ENCODE measurements at places on chromosomes 7 and 10.

DNA sequence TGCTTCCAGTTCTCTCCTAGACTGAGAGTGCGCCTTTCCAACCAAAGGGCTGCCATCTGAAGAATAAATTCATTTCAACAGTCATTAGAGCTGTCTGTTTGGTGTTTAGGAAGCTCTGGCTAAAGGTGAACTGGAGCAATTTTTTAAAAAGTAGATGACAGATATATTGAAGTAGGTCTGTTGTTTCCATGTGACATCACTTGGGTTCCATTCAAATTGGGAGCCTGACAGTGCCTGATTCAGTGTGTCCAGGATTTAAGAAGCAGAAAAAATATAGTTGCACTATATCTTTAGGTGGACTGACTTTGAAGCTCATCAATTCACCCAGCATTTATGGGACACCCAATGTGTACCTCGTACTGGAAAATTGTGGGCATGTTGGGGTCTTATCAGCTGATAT, 367.7 kb downstream of the BBS9 start:
- no peak for ATAC-seq
- H3K4me3 ChIP-seq = no peak overlapping the region
- H3K36me3 ChIP-seq = no peaks in the 10 kb centered on the region
- no peaks in the 10 kb centered on the region for H3K4me1 ChIP-seq
- H3K27ac ChIP-seq = no peak overlapping the region

DNA sequence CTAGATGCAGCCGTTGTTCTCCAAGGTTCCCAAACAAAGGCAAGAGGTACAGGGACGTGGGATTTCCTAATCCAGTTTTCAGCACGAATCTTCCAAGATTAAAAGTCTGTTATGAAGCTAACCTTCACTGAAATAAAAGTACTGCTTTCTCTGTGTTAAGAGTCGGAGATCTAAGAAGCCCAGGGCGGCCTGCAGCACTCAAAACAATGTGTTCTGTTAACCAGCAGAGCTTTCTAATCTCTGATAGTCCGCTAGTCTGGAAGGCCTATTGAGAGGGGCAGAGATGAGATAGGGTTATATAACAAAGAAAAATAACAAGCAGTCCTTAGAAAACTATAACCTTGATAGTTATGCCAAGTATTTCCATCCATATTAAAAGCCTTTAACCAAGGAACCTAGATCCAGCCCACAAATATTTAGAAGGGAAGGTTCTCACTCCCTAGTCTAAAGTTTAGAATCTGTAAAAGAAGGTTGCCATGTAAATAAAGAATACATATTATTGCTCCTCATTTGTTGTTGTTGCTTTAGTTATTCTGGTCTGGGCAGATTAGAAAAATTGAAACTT, 106.3 kb upstream of the SVIL start:
- H3K4me1 ChIP-seq = no peaks in the 10 kb centered on the region
- ATAC-seq = no peak
- no peaks in the 10 kb centered on the region for H3K36me3 ChIP-seq
- no peak overlapping the region for H3K4me3 ChIP-seq
- H3K27me3 ChIP-seq = peaks cover 15% of the 10 kb centered on the region
- H3K27ac ChIP-seq = no peak overlapping the region

DNA sequence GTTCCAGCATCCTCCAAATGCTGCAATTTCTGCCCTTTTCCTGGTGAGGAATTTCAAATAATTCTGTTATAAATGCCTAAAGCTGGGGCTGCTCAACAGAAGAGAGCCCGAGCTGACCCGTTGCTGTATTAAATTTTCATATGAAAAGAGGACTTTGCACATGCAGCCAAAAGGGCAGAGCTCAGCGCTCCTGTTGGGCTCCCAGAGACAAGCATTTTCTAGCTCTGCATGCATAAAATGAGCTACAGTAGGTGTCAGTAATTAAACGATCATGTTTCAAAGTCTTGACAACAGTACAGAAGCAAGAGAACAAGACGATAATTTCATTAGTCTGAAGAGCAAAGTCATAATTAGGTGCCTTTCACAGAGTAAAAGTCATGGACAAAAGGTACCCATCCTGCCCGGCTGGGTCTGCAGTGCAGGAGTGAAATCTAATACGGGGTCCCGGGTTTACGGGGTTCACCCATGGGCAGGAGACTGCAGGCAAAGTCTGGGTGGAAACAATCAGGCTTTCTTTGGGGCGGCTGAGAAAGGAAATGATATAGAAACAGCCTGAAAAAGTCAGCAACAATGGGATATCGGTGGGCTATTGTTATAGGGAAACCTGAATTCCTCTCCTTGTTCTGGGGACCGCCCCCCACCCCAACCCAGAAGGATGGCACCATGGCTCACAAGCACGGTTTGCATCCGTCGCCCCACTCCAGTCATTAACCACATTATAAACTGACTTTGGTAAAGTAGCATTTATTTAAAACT, 66.0 kb downstream of the EBF3 start:
- no peak for ATAC-seq
- no peaks in the 10 kb centered on the region for H3K4me1 ChIP-seq
- H3K4me3 ChIP-seq = no peak overlapping the region
- no peaks in the 10 kb centered on the region for H3K36me3 ChIP-seq
- peaks cover 17% of the 10 kb centered on the region for H3K27me3 ChIP-seq

DNA sequence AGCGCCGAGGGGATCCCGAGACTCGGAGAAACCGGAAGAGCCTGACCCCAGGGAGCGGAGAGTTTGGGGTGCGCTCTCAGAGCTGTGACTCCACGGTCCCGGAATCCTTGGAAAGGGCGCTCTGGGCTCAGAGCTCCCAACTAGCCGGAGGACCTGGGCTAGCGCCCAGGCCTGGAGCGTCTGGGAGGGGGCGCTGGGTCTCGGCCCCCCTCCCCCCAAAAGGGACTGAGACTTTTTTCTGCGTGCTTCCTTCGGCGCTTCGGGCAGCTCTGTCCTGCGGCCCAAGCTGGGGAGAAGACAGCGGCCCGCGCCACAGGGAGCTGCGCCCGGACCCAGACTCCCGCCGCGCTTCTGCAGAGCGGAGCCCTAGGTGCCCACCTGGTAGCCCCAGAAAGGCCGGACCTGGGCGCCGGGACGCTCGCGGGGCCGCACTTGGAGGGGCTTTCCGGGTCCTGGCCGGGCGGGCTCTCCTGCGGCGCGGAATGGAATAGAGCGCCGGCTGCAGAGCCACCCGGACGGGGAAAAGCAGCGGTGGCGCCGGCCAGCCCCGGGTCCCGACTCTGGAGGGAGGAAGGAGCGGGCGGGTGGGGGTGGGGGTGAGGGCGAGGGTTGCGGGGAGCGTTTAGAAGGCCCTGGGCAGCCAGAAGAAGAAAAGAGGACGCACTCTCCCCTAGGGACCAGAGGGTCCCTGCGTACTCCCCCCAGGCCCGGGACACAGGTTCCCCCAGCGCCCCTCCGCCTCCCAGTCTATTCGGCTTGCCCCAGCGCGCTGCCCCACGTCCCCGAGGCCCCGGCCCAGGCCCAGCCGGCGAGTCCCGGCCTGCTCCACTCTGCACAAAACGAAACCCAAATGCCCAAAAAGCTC, 4.7 kb downstream of the ZNF503 start:
- H3K36me3 ChIP-seq = peaks cover 6% of the 10 kb centered on the region
- H3K27me3 ChIP-seq = peaks cover 86% of the 10 kb centered on the region
- no peak overlapping the region for H3K27ac ChIP-seq
- peaks cover 27% of the 10 kb centered on the region for H3K4me1 ChIP-seq
- ATAC-seq = no peak

DNA sequence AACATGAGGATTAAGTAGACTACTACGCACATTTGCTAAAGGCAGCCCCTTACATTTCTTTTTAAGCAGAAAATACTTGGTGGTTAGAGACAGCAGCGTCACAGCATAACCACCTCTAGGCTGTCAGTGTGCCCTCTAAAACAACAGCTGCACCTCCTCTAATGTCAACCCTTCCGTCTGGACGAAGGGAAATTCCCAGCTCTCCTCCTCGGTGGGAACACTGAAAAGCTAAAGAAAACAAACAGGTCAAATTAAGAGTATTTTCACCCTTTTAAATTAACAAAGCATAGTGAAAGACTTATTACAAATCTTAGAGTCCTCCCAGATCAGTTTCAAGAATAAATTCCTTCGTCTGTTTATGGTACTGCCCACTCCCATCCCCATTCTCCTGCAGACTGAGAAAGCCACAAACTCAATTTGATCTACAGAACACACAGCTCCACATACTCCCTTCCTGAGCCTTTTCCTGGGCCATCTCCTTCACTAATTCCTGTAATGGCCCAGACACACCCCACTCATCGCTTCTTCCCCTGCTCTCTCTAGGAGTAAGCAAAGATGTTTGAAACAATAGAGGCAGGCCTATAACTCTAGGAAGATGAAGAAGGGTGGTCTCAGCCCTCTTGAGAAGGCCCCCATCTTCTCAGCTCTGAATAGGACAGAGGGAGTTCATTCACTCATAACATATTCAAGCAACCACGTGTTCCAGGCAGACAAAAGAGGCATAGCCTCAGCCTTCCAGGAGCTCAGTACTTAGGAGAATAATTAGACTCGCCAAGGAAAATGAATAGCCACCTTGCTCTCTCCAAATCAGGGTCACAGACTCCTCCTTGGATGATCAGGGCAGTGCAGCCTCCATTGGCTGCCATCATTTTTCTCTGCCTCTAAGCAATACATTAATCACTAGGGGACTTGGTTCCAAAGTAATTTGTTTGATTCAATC, 47.5 kb upstream of the HNRNPH3 start:
- no peaks in the 10 kb centered on the region for H3K27me3 ChIP-seq
- H3K27ac ChIP-seq = no peak overlapping the region
- no peak overlapping the region for H3K4me3 ChIP-seq
- H3K36me3 ChIP-seq = no peaks in the 10 kb centered on the region
- no peaks in the 10 kb centered on the region for H3K4me1 ChIP-seq

DNA sequence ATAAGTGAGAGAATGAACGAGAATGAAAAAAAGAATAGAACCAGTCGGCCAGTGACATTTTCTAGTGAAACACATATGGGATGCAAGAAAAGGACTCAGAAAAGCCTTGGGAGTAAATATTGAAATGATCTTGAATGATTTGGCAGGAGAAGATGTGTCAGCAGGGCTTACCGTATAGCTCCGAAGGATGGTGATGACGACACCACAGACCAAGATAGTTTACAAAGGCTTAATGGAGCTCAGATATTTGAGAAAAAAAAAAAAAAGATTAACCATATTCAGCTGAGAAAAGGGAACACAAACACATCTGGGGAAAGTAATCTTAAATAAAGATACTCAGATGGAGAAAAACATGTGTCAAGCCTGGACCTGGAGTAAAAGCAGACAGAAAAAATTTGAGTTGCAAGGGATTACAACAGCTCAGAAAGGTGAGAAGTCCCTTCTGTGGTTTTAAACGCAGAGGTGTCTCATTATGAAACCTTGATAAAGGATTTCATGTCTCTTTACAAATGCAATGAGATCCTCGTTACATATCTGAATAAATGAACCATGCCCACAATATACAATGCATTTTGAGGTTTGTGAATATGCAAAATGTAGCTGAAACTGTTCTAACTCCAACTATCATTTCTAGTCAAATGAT, 36.0 kb downstream of the DNAJB9 start:
- ATAC-seq = no peak
- H3K4me1 ChIP-seq = no peaks in the 10 kb centered on the region
- no peaks in the 10 kb centered on the region for H3K36me3 ChIP-seq
- H3K4me3 ChIP-seq = no peak overlapping the region
- H3K27ac ChIP-seq = no peak overlapping the region
- H3K27me3 ChIP-seq = no peaks in the 10 kb centered on the region

DNA sequence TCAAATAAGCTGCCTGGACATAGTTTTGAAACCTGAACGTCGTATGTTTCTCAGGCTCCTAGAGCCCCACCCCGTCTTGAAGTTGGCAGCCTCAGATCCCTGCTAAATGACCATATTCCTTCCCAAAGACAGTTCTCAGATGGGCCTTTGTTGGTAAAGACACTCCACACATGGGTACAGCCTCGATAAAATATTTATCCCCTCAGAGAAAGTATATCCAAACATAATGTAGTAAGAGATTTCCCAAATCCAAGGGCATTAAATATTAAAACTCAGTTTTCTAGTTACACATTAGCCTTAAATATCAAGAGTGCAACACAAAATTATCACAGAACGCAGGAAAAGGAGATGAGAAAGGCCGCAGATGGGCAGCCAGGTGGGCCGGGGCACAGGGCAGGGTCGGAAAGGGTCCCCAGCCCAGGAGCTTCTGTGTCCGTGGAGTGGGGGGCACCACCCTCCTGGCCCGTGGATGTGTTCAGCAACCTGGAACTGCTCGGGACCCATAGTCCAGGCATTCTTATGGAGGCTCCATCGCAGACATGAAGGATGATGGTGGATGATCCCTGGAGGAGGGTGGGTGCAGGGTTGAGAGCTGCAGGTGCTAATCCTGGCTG, 1.5 kb upstream of the CFAP46 start:
- peaks cover 32% of the 10 kb centered on the region for H3K4me1 ChIP-seq
- ATAC-seq = no peak
- peaks cover 80% of the 10 kb centered on the region for H3K27me3 ChIP-seq
- no peak overlapping the region for H3K27ac ChIP-seq
- no peaks in the 10 kb centered on the region for H3K36me3 ChIP-seq

DNA sequence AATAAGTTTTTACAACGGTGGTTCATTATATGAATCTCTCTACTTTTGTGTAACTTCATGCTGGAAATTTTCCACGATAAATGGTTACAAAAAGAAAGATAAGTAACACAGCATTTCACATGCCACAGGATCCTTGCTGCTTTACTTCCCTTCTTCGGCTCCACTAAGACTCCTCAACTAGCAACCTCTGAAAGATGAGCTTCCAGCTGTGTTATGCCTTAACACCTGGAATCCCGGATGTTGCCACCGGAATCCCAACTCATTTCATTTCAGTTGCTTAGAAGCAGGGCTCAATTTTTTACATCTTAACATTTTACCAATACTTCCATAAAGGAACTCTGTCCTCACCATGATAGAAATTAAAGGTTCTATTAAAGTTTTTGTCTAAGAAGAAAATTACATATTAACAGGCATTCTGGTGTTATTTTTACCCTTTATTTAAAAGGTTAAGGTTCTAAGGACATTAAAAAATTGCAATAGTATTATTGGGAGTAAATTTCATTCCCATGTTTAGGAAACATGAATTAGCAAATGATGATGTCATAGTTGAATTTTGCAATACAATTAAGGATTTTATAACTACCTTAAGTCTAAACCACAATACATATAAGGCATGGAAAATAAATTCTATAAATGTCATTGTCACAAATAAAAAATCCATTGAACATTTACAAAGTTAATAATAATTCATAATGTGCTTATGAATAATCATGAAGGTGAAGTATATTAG, 57.1 kb upstream of the IL6 start:
- H3K27me3 ChIP-seq = no peaks in the 10 kb centered on the region
- H3K4me3 ChIP-seq = no peak overlapping the region
- H3K4me1 ChIP-seq = peaks cover 74% of the 10 kb centered on the region
- H3K27ac ChIP-seq = peak overlapping the region; percentile 70
- H3K36me3 ChIP-seq = peaks cover 14% of the 10 kb centered on the region

Data from stimulated activated memory B cell treated with anti-CD40 and anti-IgM and Interleukin-4, amounts not matched to agents 10 μg/mL and 1 μg/mL and 100 μg/mL, for 72 hours (primary cell).